ENCODE measurements at places on chromosomes 6 and 20. TPM values are rescaled to one million over a fixed set of nuclear protein-coding genes. Genes with fewer than 3 reads are reported as not detected.

GRCh38 chr6:31419842-31420241 lies 16.4 kb downstream of the MICA start:
- no peak for DNase-seq

DNA sequence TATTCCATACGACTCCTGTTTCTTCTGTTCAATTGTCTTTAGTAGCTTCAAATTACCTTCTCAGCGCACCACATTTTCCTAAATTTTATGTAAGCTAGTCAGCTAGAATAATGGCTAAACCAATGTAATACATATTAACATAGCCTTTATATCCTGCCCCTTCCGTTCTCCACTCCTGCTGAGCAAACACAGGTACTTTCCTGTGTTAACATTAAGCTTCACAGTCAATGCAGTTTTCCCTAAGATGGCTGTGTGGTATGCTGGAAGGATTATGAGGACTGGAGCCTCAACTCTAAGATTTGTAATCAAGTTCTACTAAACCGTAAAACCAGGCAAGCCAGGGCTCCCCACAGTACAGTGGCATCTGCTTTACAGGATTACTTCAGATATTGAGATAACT lies 29.4 kb downstream of the HTR1B start:
- no peak for DNase-seq

GRCh38 chr20:5135363-5136012 lies 8.7 kb downstream of the CDS2 start:
- peak; percentile 56 for DNase-seq

- DNase-seq: peak; percentile 52
Observed at GRCh38 chr6:95087394-95088097, 489.8 kb upstream of the MANEA start.

- no peak for DNase-seq
Observed at GRCh38 chr20:57501461-57502335, 23.2 kb downstream of the CTCFL start.

- no peak for DNase-seq
Observed at GRCh38 chr20:40798066-40798465, 109.0 kb upstream of the MAFB start.

- no peak for DNase-seq
Observed at GRCh38 chr6:37565267-37566110, 65.8 kb upstream of the CCDC167 start.

GRCh38 chr6:138403324-138403800 lies 661 bp upstream of the HEBP2 start:
- DNase-seq: peak; percentile 58

- no peak for DNase-seq
Observed at GRCh38 chr6:135236732-135237131, 55.6 kb downstream of the MYB start.

Gene RHAG
- total RNA-seq: 0.38 TPM

Gene RARS2
- total RNA-seq: 13.6 TPM

Gene MCCD1
- total RNA-seq: not detected

Gene CALHM6
- total RNA-seq: 2.2 TPM

Gene SSTR4
- total RNA-seq: not detected

Gene ANKRD66
- total RNA-seq: not detected

Gene TUBB2B
- 2.1 TPM for total RNA-seq

Gene RGS17
- total RNA-seq: not detected

Data from left lobe of liver (tissue), 2 donors.